Choroid plexus epithelial cell (primary cell): ENCODE measurements at places on chromosomes 16 and 17.

DNA sequence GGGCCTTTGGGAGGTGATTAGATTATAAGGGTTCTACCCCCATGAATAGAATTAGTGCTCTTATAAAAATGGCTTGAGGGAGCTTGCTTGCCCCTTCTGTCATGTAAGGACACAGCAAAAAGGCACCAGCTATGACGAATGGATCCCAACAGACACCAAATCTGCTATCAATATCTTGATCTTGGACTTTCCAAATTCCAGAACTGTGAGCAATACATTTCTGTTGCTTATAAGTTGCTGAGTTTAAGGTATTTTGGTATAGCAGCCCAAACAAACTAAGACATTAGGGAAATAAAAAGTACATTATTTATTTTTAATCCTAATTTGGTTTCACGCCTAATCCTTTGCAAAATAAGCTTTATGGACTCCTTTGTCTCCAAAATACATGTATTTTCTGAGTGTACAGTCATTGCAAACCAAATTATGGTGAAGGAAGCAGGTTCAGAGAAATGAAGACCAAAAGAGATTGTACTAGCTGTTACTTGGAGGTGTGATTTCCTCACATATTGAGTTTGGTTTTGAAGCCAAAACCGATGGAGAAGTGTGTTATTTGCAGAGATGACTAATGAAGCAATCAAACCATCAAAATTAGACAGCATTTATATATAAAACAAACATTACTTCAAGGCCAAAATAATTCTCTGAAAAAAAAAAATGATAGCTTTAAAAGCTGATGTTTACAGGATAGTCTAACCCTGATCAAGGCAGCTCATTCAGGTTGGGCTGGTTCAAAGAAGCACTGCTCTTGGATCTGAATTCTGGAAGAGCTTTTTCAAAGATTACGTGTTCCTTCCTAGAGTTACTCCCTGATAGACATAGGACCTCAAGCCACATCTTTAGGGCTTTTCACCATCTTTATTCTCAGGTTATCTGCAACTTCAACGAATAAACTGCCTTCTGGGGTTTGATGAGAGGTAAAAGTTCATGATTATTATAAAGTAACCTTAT is 71.6 kb downstream of the MYO1D start:
- no peak for DNase-seq

DNA sequence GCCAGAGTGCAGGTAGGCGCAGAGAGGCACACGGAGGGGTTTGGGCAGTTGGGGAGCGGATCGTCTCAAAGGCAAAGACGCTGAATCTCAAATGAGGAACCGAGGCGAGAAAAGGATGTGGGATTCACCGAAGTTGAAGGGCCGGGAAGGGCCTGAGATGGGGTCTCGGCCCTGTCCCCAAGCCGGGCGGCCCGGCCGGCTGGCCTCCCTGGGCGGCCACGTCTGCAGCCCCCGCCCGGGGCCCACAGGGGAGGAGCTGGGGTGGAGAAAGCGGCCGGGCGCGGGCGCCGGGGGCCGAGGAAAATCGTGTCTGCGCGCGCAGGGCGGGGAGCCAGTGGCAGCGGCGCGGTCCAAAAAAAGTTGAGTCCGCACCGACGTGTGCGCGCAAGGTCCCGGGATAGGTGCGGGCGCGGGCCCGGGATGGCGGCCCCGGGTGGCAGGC is 458 bp downstream of the SLC12A4 start:
- peak; percentile 28 for DNase-seq

DNA sequence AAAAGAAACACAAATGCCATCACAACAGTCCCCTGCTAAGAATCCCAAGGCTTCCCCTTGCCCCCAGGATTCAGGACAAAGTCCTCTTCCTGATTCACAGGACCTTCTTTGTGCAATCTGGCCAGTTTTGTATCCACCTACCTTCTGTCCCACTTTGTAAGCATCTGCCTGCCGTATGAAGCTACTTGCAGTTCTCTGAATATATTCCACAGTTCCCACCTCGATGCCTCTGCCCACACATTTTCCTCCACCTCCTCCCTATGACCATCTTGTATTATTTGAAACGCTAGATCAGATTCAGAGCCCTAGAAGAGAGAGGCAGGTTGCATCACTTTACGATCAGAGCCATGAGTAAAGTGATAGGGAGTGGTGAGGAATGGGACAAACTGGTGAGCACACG is 159.2 kb upstream of the XYLT1 start:
- no peak for DNase-seq

DNA sequence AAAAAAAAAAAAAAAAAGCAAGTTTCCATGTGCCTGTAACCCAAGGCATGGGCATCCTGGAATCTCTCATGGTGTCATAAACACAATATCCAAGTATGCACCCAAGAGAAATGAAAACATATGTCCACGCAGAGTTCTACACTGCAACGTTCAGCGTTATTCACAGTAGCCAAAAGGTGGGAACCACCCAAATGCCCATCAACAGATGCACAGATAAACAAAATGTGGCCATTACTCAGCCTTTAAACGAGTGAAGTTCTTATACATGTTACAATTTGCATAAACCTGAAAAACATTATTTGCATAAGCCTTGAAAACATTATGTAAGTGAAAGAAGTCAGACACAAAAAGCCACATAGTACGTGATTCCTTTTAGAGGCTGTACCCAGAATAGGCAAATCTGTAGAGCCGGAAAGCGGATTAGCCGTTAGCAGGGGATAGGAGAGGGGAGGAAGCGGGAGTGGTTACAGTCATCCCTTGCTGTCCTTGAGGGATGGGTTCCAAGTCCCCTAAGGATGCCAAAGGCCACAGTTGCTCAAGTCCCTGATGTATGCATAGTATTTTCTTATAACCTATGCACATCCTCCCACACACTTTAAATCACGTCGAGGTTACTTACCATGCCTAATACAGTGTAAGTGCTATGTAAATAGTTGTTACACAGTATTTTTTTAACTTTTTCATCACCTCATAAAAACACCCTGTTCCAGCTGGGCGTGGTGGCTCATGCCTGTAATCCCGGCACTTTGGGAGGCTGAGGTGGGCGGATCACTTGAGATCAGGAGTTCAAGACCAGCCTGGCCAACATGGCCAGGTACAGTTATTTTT is 47.3 kb upstream of the DNAH17 start:
- no peak for DNase-seq

DNA sequence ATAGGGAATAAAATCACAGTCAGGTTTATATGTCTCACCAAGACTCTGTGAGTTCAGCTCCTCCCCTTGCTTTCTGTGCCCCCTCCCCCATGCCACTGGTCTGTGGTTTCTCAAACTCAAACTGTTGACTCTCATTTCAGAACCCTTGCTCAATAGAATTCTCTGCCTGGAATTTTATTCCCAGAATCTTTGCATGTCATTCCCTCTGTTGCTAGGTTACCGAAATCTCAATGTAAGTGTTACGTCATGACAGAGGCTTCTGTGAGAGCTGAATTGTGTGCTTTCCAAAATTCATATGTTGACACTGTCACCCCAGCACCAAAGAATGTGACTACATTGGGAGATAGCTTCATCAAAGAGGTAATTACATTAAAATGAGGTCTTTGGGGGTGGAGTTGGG is 1938.8 kb downstream of the TP53TG3F start:
- no peak for DNase-seq

GRCh38 chr17:45009676-45010467 is 41.6 kb downstream of the DCAKD start:
- no peak for DNase-seq

DNA sequence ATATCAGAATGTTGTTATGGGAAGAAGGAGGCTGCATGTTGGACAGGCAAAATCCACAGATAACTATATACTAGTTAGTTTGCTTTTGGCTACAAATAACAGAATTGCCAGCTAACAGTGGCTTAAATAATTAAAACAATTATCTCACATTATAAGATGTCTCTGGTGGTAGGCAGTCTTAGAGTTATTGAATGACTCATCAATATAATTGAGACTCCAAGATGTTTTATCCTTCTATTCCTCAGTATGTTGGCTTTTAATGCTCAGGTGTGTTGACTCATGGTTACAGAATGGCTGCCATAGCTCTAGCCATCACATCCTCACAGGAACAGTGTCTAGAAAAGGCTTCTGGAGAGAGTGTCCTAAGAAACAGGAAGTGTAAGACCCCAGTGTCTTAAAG is 11.1 kb downstream of the CHP2 start:
- no peak for DNase-seq

DNA sequence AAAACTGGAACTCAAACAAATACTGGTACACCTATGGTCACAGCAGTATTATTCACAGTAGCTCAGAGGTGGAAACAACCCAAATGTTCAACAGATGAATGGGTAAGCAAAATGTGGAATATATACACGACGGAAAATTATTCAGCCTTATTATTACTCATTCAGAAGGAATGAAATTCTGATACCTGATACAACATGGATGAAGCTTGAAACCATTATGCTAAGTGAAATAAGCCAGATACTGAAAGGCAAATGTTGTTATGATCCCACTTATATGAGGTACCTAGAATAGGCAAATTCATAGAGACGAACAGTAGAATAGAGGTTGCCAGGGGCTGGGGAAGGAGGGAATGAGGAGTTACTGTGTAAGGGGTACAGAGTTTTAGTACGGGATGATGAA is 27.1 kb upstream of the MYLK3 start:
- DNase-seq, result peak; percentile 34

- no peak for DNase-seq
Measured at GRCh38 chr17:57511475-57512123, 233.5 kb downstream of the CCDC182 start.

GRCh38 chr16:48054881-48055601 is 100.8 kb downstream of the ABCC12 start:
- peak; percentile 84 for DNase-seq

- DNase-seq, result no peak
Measured at GRCh38 chr17:320809-321385, 31.7 kb downstream of the RPH3AL start.

GRCh38 chr17:28338056-28338768 is 2.7 kb downstream of the TNFAIP1 start:
- peak; percentile 41 for DNase-seq

- DNase-seq, result no peak
Measured at GRCh38 chr17:36629970-36630502, 28.7 kb downstream of the MRM1 start.

GRCh38 chr16:67820608-67821259 is 14.0 kb downstream of the TSNAXIP1 start:
- no peak for DNase-seq

- DNase-seq, result no peak
Measured at GRCh38 chr16:69169051-69169450, 17.9 kb upstream of the SNTB2 start.

DNA sequence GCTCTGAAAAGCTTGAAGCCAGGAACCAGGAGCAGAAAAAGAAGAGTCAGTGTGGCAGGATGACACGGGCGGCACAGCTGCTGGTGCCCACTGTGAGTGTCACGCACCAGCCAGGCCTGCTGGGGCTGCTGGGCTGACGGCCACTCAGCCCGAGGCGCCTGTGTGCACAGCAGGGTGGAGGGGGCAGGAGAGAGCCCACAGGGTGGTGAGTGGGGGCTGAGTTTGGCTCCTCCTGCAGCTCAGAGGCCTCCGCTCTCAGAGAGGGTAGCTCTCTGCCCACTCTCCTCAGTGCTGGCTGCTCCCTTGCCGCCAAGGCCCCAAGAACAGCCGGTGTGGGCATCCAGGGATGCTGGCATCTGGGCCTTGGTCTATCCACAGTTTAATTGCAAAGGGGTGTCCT is 59.6 kb downstream of the GSG1L start:
- no peak for DNase-seq

DNA sequence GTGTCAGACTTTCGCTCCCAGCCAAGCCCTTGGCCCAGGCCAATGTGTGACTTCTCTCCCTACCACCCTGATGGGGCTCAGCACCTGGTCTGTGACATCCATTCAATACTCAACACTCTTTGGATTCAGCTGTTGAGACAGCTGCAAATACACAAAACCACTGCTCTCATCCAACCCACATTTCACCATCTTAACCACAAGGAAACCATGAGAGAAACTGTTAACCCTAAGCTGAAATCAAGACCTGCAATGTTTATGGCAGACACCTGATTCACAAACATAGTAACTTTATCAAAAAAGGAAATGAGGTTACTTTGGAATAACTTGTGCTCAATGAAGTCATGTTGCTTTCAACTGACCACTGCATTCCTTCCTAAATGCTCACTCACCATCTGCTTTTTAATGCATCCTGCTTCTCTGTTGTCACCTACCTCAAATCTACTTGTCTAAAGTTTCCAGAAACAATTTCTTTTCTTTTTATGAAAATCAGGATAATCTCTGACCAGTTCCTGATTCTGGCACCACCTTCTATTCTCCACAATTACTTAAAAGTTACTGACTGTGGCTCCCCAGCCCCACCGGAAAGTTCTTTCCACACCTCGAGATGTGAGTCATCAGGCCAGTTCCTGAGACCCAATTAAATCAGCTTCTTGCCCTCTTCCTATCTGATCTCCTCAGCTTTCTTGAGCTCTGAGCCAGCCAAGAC is 88.2 kb downstream of the NOG start:
- DNase-seq, result peak; percentile 93

DNA sequence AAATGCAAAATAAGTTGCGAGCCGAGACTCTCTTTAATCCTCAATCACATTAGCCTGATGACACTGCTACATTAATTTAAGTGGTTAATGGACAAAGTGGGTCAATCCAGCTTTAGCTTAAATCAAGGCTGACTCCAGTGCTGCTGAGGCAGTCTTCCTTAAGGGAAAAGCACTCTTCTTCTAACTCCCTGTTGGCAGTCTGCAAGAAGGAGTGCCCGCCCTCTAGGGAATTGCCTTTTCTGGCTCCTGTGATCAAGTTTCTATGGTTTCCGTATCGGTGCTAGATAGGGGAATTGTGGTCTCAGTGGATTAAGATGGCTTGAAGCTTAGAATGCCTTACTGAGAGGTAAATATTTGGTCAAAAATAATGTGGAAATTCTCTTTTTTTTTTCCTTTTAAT is 41.0 kb downstream of the HS3ST3B1 start:
- no peak for DNase-seq

DNA sequence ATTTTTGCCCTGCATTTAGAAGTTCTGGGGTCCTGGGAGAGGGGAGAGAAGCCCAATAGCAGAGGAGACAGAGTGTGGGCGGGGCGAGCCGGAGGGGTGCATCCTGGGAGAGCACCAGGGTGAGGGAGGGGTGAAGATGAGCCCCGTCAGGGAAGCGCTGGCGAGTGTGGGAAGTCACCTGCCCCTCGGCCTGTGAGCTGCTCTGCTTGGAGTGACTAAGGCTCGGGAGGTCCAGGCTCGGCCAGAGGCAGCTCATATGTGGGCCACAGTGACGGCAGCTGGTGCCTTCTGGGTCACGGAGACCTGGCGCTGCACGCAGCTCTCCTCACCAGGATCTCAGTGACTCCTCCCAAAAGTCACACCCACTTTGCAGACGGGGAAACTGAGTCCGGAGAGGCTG is 1.1 kb downstream of the ZG16B start:
- no peak for DNase-seq
